HCEC 1CT (cell line): ENCODE measurements at places on chromosomes 12 and 14.
A peak's percentile ranks its signal among the peaks of the same experiment; 100 is the strongest.

- peak; percentile 29 for DNase-seq
These were observed 571 bp downstream of the ZNF891 start for GRCh38 chr12:133129368-133130037.

GRCh38 chr12:47849261-47849660 is 29.6 kb upstream of the HDAC7 start:
- DNase-seq = no peak

GRCh38 chr12:54708826-54709225 is 60.7 kb upstream of the DCD start:
- DNase-seq = no peak

GRCh38 chr12:64452559-64453329 is 824 bp downstream of the TBK1 start:
- DNase-seq = peak; percentile 88

DNA sequence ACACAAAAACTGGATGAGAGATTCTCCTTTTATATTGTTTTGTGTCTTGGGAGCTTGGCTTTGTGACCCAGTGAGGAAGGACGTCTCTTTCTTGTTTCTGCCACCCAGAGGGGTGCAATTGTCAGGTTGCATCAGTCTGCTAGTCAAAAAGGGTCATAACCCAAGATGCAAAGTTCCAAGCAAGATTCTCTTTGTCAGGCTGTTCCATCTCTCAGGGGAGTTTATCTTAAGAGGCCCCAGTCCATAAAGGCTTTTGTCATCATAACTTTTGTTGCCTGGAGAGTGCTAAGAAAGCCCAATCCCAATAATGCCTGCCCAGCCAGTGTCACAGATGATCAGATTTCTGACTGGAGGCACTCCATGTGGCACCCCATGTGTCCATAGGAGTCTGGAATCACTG is 444.9 kb downstream of the TRHDE start:
- DNase-seq = no peak

DNA sequence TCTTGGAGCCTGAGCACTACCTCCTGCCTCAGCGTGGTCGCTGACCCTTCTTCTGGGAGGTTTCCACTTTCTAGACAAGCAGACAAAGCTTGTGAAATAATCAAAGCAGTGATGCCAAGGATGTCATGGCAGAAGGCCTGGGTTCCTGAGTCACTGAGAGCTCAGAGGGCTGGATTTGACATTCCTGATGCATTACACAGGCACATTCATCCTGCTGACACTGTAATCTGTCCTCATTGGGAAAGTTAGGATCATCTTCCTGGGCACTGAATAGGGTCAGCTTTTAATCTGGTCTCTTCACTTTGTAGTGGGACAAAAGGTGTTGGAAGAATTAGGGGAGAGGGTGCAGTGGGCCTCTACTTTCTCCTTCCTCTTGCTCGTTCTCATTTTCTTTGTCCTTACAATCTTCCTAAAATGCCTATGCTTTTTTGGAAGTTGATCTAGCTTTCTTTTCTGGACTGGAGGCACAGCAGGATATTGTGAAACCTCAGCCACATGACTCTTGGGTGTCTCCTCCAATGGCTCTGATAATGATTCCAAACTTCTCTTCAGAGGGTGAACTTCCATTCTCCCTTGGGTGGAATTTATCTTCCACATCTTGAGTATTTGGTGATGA is 29.6 kb downstream of the EEA1 start:
- DNase-seq = peak; percentile 98

DNA sequence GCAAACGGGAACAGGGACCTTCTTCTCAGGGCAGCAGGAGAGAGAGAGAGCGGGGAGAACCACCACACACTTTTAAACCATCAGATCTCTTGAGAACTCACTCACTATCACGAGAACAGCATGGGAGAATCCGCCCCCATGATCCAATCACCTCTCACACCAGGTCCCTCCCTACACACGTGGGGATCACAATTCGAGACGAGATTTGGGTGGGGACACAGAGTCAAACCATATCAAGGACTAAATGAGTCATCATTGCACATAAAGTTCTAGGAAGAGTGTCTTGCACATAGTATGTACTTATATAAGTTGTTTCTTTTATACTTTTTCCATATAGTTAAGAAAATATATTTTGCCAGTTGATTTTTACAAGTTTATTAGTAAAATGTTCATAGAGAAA is 17.6 kb upstream of the NTN4 start:
- DNase-seq = no peak

- DNase-seq = peak; percentile 35
These were observed 51.0 kb downstream of the MAGOHB start for GRCh38 chr12:10562306-10562933.

GRCh38 chr12:112900298-112901145 is 6.2 kb upstream of the OAS1 start:
- peak; percentile 55 for DNase-seq

DNA sequence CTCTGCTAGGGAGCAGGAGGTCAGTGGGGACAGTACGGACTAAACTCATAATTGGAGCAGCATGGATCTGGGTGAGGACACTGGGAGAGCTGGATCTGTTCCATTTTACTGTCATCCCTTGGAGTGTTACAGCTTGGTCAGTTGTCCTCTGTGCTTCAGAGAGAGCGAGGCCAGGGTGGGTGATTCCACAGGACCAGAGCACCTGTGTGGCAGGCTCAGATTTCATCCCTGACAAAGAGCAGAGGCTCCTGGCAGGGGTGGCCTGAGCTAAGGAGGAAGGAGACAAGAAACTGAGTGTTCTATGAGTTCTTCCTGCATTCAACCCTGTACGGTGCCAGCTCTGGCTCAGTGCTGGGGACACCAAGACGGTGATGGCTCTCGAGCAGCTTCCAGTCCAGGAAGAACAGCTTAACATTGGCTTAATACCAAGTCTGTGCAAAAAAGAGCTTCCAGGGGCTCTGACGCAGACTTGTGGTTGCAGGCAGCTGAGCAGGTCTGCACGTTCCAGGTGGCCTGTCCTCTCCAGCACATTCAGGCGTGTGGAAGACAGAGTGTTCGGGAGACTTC is 8.4 kb upstream of the PGF start:
- no peak for DNase-seq

GRCh38 chr14:23153851-23154796 is 29.3 kb downstream of the SLC7A8 start:
- no peak for DNase-seq

DNA sequence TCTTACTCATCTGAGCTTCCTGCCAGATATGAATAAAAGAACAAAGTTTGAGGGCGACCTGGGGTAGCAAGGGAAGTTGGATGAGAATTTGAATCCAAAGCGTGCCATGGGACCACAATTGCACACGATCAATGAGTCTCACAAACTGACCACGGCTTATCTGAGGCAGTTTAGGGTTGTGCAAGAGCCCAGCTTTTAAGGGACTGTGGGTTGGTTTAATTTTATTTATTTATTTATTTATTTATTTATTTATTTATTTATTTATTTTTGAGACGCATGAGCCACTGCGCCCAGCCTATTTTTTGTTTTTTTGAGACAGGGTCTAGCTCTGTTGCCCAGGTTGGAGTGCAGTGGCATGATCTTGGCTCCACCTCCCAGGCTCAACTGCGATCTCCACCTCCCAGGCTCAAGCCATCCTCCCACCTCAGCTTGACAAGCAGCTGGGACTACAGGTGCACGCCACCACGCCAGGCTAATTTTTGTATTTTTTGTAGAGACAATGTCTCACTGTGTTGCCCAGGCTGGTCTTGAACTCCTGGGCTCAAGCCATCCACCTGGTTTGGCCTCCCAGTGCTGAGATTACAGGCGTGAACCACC is 1.1 kb downstream of the AMDHD1 start:
- no peak for DNase-seq

- DNase-seq = peak; percentile 25
These were observed 92.7 kb downstream of the ITPK1 start for GRCh38 chr14:93023039-93023438.

- peak; percentile 57 for DNase-seq
These were observed 138.7 kb downstream of the MED13L start for GRCh38 chr12:116138781-116139180.

- peak; percentile 54 for DNase-seq
These were observed 102.2 kb downstream of the TMX1 start for GRCh38 chr14:51342226-51342625.

GRCh38 chr14:99946652-99947489 is 118.4 kb upstream of the EVL start:
- peak; percentile 12 for DNase-seq

GRCh38 chr14:91373591-91374254 is 43.9 kb downstream of the CCDC88C start:
- DNase-seq = no peak

DNA sequence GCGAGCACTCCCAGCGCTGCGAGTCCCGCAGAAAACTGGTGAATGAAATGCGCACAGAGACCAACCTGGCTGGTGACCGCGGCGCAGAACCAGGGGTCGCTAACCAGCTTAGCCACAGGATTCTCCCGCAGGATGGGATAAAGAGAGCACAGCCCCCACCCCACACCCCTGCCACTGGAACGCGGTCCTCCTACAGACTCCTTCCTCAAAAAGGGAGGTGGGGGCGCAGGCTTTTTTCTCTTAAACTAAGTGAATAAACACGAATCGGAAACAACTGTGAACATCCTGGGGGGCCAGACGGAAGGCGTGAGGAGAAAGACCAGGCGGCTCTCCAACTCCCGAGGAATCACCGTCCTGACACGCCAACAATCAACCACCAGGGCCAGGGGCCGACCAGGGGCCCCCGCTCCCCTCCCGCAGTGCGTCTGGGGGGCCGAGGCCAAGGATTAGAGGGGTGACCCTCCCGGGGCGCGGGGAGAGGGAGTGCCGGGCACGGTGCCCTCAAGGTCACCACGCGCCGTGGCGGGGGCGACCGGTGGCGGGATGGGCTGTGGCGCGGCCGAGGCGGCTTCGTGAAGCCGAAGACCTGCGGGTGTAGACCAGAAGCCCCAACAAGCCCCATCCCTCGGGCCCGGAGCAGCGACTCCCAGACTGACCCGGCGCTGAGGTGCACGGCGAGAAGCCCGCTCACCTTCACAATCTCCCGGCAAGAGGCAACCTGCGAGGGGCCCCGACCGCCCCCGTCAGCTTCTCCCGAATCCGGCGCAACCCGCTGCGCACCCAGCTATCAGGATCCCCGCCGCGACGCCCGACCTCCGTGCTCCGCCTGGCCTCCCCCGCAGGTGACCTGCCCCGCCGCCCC is 704 bp downstream of the ATP2B1 start:
- DNase-seq = peak; percentile 27

DNA sequence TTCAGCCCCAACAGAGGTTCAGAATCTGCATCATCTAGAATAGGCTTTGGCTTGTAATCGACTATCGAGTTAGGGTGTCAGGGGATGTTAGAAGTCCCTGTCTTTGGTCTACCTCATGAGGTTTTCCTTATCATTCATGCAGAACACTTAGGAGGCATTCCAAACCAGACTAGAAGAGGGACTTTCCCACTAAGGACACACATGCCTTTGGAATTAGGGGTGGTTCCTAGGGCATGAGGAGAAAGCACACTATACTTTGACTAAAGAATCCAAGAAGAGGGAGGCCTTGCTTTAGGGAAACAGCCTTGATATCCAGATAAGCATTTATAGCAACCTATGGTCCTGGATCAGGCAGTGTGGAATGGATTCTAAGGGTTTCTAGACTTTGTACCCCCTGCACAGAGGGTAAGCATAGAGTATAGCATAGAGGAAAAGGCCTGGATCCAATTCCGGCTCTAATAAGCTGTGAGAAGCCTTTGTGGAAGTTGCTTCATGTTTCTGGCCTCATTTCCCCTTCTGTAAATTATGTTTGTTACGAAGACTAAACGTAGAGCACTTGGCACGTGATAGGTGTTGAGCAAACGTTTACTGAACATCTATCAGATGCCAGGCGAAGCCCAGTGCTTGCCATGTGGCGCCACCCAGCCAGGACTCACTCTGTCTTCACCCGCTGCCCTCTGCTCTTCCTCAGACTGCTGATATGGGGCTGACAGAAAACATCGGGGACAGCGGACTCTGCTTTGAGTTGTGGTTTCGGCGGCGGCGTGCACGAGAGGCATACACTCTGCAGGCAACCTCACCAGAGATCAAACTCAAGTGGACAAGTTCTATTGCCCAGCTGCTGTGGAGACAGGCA is 13.2 kb downstream of the ZNF219 start:
- no peak for DNase-seq

DNA sequence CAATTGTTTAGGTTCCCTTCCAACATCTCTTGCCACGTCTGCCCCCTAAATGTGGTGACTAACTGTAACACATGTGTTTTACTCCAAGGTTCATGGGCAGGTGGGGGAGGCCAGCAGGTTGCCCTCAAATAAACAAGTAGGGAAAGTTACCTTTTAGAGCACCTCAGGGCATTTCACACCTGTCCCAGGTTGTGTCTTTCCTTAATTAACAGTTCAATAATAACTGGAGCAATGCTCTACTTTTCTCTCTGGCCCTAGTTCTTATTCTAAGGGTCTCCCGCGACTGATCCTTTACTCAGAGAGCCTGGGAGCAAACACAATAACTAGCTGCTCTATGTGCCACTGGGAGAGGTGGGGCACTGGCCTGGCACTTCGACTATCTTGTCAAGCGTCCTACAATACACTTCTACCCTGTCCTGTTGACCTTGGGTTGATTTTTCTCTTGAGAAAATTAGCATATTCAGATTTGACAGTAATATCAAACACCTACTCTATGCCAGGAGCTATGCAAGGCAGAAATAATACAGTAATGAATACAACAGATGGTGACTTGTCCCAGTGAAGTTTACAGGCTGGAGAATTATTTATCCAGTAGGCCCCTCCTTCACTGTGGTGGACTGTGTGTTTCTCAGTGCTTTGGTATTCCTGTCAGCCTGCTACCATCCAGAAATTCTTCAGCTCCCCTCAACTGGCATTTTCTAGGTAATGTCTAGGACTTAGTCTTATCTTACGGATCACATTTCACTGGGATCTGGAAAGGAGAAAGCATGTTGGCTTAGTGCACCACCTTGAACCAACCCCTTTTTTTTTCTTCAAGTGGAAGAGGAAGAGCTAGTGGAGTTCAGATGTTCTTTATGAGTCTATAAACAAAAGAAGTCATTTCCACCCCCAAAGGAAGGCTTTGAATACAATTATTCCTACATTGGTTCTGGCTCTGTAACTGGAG is 202.6 kb downstream of the CRADD start:
- DNase-seq = peak; percentile 35

GRCh38 chr14:59321626-59321949 is 133.1 kb downstream of the DAAM1 start:
- no peak for DNase-seq

- DNase-seq = no peak
These were observed 10.9 kb upstream of the PTGER2 start for GRCh38 chr14:52303236-52303635.

- DNase-seq = no peak
These were observed 29.1 kb downstream of the OSBPL8 start for GRCh38 chr12:76530516-76530915.

DNA sequence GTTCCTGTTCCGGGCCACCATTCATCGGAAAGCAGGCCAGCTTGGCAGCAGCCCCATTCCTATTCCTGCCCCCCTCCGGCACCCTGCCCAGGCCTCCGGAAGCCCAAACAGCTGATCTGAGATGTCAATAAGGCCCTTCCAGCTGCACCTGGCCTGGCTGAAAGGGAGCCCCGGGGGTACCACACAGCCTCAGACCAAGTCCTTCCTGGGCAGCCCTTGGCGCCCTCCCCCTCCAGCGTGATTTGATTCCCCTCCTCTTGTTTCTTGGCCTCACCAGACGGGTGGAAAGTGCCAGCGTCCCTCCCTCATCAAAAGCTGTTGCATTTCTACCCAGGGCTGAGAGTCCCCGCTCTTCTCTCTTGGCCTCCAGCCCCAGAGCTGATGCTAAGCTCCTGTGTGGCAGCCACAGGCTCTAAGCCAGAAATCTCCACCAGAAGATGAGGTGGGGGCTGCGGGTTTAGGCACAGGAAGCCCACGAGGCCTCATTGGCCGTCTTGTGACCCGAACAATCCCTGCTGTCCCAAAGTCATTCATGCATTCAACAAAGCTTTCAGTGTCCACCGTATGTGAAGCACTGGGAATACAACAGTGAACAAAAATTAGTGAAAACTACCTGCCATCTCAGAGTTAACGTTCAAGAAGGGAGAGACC is 215.4 kb downstream of the SLC41A2 start:
- DNase-seq = no peak

GRCh38 chr14:105925615-105926372 is 399.4 kb downstream of the TMEM121 start:
- DNase-seq = no peak
